Fibroblast of the conjunctiva (primary cell): ENCODE measurements at places on chromosomes 1 and 21.

DNA sequence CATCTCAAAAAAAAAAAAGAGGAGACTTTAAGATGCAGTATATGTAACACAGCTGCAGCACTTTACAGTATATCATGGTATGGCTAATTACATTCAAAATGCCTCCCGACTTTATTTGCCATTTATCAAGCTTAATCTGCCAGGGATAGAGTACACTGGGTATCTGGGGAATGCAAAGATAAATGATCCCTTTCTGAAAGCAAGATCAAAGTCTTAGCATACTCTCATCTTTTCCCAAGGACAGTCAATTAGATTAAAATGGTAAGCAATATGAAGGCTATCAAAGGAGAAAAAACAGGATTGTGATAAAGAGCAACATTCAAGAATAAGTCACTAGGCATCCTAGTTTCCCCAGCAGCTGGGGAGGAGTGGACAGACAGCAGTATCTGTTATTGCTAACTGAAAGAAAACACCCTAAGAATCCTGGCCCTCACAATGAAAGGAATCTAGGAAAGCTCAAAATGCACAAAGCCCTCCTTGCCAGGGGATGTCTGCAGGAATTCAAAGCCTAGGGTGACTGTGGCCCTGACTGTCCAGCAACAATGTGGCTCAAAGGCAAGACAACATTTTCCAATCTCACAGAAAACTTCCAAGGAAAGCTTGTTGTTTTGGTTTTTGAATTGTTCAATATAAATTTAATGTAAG is 56.7 kb upstream of the RAP1GAP start:
- DNase-seq, result no peak

DNA sequence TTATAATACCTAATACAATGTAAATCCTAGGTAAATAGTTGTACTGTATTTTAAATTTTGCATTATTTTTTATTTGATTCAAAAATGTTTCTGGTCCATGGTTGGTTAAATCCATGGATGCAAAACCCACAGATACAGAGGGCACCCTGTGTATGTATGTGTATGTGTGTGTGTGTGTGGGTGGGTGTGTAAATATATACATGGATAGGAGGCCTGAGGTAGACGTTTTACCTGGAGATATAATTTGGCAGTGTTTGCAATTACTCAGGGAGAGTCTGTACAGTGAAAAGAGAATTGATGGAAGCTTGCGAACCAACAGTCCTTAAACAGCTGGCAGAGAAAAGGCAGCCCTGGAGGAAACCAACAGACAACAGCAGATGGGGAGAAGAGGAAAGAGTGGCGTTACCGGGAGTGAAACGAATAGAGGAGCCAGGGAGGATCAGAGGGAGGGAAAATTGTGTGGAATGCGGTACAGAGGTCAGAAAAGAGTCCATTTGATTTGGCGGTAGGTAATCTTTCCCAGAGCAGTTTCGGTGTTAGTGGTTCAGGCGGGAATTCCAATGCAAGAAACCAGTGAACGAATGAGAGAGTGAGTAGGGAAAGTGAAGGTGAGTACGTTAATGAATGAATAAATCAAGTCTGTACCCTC is 47.9 kb upstream of the NBL1 start:
- DNase-seq, result no peak

- peak; percentile 58 for DNase-seq
Observed at GRCh38 chr1:93758842-93759515, 77.3 kb upstream of the BCAR3 start.

- no peak for DNase-seq
Observed at GRCh38 chr1:209504571-209504970, 78.9 kb upstream of the CAMK1G start.

GRCh38 chr1:47703981-47704596 is 266.2 kb downstream of the FOXD2 start:
- DNase-seq, result peak; percentile 70

DNA sequence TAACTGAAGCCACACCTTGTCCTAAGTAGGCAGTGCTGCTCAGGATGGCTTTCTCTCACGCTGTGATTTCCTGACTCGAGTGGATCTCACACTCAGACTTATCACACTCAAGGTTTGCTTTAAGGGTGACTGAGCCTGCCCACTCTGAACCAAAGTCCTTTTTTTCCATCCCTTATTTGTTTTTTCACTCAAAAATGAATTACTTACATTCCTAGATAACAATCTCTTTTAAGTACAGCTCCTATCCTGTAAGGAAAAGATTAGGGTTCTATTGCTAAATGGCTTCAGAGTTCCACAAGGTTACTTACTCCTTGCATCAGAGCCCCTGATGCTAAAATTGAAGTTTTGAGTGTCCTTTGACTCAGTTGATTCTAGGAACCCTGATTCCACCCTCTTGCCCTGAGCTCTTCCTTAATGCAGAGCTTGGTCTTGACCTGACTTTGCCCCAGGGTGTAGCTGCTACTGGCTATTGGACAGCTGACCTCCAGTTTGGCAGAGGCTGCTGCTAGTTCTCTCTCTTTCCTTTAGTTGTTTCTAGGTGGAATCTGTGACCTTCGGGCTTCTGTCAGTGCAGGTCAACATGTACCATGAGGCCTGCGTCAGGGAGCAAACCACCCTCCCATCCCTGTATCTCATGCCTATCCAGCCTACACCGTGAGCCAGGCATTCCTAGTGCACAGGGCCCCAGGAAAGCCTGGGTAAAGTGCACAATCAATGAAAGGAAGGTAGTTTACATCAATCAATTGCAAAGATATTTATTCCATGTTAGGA is 80.1 kb upstream of the CD55 start:
- peak; percentile 4 for DNase-seq
